ENCODE measurements at places on chromosomes 2 and 18.

DNA sequence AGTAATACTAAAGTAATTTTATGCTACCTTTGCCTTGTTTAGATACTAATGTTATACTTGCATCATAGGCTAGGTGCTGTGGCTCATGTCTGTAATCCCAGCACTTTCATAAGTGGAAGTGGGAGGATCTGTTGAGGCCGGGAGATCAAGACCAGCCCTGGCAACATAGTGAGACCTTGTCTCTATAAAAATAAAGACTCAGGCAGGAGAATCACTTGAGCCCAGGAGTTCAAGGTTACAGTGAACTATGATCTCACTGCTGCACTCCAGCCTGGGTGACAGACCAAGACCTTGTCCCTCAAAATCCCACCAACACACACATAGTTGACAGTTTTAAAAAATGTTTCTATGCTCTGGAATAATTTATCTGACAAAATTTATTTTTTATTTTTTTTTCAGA, 6.9 kb upstream of the DNAJC27 start:
- no peak for DNase-seq

DNA sequence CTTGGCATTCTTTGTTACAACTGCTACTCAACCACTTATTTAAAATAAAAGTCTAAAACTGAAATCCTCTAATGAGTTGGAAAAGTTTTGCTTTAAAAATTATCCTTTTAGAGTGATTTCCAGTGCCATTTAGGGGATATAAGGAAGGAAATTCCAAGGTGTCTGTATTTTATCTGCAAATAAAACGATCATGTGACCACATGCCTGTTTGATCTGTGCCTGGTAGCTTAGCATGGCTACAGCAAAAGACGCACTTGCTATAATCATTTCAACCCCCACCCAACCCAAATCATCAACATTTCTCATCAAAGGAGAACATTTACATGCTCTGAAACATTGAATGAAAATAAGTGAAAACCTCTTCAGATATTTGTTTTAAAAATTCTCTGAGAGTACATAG, 615.1 kb downstream of the IRS1 start:
- DNase-seq: no peak

DNA sequence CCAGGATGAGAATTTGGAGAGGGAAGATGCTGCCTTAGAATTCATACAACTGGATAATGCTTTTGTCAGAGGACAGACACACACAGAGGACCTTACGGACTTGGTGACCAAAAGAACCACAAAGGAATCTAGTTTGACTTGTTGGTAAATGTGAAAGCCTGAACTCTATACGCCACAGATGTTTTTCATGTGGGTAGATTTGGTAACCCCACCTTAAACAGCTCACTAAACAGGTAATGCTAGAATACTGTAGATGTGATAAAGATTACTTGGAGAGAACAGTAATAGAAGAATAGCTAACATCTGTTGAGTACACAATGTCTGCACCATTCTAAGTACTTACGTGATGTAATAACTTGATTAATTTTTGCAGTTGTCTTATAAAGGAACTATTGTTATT, 24.1 kb downstream of the ANXA4 start:
- no peak for DNase-seq

GRCh38 chr2:201196803-201197202, 13.9 kb downstream of the CASP10 start:
- no peak for DNase-seq

DNA sequence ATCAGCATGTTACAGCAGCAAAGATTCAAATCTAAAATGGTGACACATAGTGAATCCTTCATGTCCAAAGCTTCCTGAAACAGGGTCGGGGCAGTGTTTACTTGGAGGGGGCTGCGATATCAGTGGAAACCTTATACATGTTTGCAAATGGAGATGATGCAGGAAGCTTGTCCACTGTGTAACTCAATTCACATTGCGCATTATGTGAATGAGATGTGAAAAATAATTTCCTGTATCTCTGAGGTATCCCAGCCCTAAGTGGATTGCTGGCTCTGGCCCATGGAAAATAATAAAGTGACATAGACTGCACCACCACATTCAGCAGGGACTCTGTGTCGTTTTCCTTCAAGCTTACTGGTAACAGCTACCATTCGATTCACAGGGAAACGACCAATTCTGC, 505.5 kb downstream of the GALR1 start:
- DNase-seq: no peak

- no peak for DNase-seq
Measured at GRCh38 chr2:201257381-201257955, 2.9 kb upstream of the CASP8 start.

GRCh38 chr2:63057249-63058143, 6.9 kb downstream of the OTX1 start:
- DNase-seq: no peak

- no peak for DNase-seq
Measured at GRCh38 chr2:197894751-197895274, 90.4 kb downstream of the PLCL1 start.

DNA sequence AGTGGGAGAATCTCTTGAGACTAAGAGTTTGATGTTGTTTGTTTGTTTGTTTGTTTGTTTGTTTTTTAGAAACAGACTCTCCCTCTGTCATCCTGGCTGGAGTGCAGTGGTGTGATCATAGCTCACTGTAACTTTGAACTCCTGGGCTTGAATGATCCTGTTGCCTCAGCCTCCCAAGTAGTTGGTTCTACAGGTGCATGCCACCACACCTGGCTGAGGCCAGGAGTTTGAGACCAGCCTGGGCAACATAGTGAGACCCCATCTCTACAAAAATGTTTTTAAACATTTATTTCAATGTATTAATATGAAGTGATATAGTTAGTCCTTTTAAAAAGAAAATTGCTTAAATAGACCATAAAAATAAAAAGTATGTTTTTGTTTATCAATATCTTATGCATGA, 35.6 kb downstream of the MAP3K19 start:
- DNase-seq: no peak

DNA sequence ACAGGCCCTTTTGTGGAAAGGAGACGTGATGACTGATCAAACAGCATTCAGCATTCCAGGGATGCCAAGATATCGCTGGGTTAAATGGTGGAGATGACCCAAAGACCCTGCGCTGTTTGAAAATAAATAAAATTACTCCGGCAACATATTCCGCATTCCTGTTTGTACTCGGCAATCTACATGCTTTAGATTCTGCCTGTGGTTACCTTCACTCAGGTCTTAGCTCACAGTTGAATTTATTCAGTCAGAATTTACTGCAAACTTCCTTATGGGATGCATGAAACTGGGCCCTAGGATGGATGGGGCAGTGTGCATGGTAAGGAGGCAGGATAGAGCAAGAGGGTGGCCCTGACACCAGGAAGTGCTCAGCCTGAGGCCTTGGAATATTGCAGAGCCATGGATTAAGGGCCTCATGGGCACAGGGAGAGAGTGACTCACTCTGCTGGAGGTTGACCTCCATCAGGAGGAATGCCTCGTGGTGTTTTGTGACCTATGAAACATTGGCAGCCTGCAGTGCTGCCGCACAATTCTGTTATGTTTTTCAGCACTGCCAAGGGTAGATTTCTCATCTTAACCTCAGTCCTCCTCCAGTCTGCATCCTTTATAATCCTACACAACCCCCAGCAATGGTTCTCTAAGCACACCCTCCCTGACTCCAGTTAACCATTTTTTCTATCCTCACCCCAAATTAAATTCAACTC, 321.4 kb downstream of the IRS1 start:
- peak; percentile 88 for DNase-seq

- no peak for DNase-seq
Measured at GRCh38 chr2:60453301-60453700, 100.2 kb downstream of the BCL11A start.

GRCh38 chr2:118340103-118340502, 251.8 kb downstream of the INSIG2 start:
- no peak for DNase-seq

- no peak for DNase-seq
Measured at GRCh38 chr2:37283207-37283606, 41.4 kb downstream of the PRKD3 start.

DNA sequence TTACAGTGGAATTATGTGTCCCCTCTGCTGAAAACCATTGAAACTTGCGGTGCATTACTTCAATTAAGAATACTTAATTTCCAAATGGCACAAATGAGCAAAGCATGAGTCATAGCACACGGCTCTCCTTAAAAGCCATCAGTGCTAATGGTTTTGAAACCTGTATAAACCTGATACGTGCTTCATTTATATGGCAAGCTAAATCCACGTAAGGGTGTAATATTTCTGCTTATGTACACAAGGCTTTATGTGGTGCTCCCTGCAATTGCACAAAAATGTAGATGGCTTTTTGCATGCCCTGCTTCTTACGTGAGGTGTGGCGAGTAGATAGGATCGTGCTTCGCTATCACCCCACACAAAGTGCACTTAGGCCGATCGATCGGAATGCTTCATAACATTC, 840.9 kb downstream of the GALR1 start:
- no peak for DNase-seq

GRCh38 chr2:234291765-234292204, 205.1 kb downstream of the ARL4C start:
- DNase-seq: no peak

- no peak for DNase-seq
Measured at GRCh38 chr2:9883897-9884296, 40.6 kb downstream of the TAF1B start.

DNA sequence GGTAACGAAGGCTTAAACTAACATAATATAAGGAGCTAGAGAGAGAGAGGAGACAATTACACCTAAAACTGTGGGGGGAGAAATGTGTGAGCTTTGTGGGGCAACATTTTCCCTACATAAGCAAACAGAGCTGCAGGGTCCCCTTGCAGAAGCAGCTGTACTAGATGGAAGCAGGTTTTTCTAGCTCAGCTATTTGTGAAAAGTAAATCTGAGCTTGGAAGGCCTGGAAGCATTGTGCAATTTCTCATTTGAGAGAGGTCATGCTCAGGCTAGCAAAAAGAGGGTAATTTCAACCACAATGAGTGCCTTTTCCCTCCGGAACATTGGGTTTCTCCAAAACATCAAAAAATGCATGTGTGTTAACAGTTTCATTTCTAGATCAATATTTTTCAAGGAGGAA, 130.0 kb downstream of the ARL4C start:
- no peak for DNase-seq

DNA sequence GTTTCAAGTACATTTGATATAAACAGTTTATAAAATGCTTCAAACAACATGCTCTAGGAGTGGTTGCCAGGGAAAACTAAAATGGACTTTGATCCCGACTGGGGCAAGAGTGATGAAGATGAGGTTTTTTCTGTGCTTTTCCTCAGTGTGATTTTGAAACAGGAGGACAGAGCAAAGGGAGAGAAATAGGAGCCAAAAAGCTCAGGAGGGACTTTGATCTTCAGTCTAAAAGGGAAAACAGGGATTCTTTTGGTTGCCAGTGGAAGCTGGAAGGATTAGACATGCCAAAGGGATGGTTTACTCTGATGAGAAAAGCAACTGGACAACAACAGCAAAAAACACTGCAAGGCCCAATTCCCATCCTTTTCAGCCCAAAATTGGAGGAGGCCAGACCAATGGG, 95.5 kb downstream of the LTBP1 start:
- no peak for DNase-seq

GRCh38 chr2:159551806-159552205, 64.5 kb downstream of the BAZ2B start:
- no peak for DNase-seq

GRCh38 chr2:239387811-239388210, 13.0 kb downstream of the HDAC4 start:
- no peak for DNase-seq

DNA sequence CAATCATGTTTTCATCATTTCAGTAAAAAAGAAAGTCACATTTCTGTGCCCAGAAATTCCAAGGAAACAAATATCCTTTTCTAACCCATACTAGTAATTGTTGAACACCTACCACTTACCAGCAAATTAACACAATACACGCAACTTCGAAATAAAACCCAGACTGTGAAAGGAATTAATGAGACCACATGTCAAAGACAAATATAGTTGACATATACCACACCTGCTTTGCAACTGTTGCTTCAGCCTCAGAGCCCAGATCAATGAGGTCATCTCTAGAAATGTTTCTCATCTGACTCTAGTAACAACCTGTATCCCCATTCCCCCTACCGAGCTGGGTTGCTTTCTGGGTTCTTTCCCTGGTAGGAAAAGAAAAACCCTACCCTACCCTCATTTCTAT, 52.6 kb downstream of the TRIP12 start:
- no peak for DNase-seq

GRCh38 chr18:24757134-24757533, 296.7 kb downstream of the HRH4 start:
- no peak for DNase-seq

DNA sequence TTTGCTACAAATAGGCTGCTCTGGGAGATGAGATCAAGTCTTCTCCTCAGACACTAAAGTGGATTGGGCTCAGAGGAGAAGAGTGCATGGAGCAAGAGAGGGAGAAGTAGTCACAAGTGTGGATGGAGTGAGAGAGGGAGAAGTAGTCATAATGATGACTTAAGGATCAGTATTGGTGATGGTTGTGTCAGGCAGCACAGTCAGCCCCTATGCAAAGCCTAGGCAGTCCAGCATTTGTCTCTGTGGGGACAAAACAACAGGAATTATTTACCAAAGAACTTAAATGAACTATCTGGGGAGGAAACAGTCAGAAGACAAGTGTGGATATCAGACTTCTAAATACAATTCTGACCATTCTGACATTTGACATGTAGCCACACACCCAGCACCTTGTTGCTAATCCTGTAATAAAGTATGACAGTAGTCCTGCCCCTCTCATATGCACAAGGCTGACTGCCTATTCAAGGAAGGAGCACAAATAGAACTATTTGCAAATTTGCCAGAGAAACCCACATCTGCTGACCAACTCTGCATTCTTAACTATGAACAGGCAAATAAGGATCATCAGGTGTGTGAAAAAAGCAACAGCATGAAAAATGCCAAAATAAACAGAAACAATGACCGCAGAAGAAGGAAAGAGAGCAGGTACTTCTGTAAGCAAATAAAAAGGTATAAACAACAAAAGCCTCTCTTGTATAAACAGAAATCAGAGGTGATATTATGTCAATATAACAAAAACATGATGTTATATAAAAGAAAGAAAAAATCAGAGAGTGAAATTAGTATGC, 1597.9 kb upstream of the ACVR2A start:
- DNase-seq: no peak

All from foreskin melanocyte (primary cell).